ENCODE measurements at places on chromosomes 1 and 21.

GRCh38 chr1:114164840-114165543, 11.3 kb upstream of the SYT6 start:
- DNase-seq = no peak

GRCh38 chr21:41961282-41961701, 7.5 kb upstream of the C2CD2 start:
- no peak for DNase-seq

- peak; percentile 29 for DNase-seq
Observed at GRCh38 chr1:20290624-20291597, at the start of gene VWA5B1. TSS of gene VWA5B1 (plus strand) at chr1:20290875. CDS start at chr1:20310602, 19,727 bp downstream.

DNA sequence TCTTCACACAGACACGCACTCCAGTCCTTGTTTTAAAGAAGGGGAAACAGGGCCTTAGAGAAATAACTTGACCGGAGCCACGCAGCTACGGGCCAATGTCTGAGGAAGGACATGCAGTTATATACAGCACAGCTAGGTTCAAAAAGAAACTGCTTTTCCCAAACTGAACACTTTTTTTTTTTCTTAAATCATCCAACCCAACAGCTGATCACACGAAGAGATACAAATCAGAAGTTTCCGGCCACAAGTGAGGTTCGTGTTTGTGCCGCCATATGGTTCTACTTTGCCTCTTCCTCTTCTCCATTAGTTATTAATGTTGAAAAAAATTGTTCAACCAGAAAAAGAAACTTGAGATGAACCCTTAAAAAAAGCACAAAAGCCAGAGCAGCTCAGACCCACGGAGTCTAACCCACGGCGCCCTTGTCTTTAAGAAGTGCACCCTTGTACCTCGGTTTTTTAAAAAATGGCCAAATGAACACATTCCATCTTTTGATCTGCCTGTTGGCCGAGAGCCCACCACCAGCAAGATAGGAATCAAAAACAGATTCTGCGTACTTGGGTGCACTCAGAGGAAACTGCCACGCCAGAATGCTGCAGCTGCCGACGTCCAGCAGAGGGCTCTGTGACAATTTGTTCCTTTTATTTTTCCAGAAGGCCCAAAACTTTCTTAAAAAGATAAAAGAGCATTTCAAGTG, 78.9 kb downstream of the SLC66A1 start:
- DNase-seq = peak; percentile 71

GRCh38 chr21:33028773-33029384, 3.1 kb downstream of the OLIG2 start:
- no peak for DNase-seq

DNA sequence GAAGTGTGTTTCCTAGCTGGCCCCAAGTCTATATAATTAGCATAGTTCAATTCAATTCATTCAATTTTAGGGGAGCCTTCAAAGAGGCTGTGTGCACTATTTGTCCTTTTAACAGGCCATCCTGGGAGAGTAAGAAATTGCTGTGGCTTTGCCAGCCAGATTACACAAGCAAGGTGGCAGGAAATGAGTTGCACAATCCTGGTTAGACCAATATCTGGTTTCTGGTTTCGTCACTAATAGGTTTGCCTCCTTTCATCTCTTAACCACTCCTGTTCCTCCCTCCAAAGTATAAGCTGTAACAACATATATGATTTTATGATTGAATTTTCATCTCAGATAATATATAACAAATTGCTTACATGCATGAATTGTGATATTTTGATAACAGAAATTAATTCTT, 84.1 kb upstream of the NEGR1 start:
- no peak for DNase-seq

- peak; percentile 80 for DNase-seq
Observed at GRCh38 chr1:27598295-27598687, 5.7 kb downstream of the AHDC1 start.

DNA sequence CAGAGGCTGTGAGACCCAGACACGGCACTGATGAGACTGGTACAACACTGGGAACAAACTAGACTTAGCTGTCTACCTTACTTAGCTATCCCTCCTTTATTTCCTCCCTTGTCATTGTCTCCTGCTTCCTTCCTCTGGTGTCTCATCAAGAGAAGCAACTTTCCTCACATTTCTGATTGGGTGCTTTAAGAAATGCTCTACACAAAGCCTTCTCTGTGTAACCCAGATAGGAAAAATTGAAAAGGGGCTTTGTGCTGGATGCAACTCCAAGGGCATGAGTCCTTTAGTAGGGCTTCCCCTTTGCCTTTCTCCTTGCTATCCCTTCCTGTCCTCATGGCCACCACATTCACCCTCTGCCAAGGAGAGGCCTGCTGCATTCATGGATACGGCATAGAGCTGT, 274.5 kb downstream of the VAV3 start:
- no peak for DNase-seq

- DNase-seq = no peak
Observed at GRCh38 chr1:215842905-215843304, 275.8 kb downstream of the KCTD3 start.

- DNase-seq = peak; percentile 88
Observed at GRCh38 chr1:209850342-209850979, 22.7 kb downstream of the UTP25 start.

DNA sequence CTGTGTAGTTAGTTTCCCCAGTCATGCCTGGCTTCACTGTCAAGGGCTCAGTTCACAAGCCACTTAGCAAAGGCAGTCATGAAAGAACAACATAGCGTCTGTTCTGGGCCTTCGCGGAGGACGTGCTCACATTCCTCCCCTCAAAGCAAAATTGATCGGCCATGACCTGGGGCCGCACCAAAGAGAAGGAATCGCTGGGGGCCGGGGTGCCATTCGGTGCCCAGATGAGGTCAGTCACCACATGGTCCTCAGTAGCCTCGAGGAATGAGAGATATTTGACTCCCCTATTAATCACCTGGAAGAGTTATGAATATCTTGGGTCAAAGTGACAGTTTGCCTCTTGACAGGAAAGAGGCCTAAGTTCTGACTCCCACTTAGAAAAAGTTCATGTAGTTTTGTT, 251.1 kb upstream of the JUN start:
- no peak for DNase-seq

DNA sequence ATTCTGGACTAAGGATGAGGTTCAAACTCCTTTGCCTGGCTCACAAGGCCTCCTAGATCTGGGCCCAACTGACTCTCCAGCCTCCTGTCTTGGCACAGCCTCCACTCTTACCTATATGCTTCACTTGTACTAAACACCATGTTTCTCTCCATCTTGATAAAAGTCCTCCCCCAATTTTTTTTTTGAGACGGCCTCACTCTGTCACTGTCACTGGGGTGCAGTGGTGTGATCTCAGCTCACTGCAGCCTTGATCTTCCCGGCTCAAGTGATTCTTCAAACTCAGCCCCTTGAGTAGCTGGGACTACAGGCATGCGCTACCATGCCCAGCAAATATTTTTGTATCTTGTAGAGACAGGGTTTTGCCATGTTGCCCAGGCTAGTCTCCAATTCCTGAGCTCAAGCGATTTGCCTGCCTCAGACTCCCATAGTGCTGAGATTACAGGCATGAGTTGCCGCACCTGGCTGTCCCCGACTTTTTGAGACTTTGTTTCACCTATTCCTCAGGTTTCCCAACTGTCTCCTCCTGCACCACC, 39.7 kb downstream of the CD34 start:
- DNase-seq = no peak

DNA sequence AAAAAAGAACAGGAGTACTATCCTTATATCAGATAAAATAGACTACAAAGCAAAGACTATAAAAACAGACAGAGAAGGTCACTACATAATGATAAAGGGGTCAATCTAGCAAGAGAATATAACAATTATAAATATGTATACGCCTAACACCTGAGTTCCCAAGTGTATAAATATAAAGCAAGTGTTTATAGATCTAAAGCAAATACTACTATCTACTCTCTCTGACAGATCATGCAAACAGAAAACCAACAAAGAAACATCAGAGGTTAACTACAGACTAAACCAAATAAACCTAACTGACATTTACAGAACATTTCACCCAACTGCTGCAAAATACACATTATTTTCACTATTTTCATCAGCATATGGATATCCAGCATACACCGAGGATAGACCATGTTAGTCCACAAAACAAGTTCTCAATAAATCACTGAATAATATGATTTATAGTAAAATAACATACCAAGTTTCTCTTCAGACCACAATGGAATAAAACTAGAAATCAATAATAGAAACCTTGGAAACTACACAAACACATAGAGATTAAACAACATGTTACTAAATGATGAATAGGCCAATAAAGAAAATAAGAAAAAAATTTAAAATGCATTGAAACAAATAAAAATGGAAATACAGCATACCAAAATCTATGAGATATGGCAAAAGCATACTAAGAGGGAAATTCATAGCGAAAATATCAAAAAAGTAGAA, 22.7 kb downstream of the UCHL5 start:
- no peak for DNase-seq

- DNase-seq = no peak
Observed at GRCh38 chr1:64121766-64122385, 81.5 kb upstream of the UBE2U start.

- DNase-seq = no peak
Observed at GRCh38 chr1:30881319-30882181, 27.0 kb downstream of the SDC3 start.

DNA sequence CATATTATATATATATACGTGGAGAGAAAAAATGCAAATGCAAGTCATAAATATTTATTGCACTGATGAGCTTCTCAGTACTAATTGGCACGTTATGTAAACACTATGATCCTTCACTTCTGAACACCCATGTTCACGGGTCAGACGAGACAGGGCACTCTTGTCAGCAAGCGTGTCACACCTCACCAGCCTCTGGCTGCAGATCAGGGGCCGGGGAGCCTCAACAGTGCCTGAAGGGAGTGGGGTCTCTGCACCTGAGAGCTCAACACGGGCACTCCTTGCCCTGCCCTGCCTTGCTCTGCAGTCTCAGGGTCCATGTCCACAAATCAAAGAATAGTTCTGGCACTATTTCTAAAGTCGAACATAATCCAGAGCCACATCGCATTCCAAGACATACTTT, 409 bp upstream of the HIVEP3 start:
- no peak for DNase-seq

DNA sequence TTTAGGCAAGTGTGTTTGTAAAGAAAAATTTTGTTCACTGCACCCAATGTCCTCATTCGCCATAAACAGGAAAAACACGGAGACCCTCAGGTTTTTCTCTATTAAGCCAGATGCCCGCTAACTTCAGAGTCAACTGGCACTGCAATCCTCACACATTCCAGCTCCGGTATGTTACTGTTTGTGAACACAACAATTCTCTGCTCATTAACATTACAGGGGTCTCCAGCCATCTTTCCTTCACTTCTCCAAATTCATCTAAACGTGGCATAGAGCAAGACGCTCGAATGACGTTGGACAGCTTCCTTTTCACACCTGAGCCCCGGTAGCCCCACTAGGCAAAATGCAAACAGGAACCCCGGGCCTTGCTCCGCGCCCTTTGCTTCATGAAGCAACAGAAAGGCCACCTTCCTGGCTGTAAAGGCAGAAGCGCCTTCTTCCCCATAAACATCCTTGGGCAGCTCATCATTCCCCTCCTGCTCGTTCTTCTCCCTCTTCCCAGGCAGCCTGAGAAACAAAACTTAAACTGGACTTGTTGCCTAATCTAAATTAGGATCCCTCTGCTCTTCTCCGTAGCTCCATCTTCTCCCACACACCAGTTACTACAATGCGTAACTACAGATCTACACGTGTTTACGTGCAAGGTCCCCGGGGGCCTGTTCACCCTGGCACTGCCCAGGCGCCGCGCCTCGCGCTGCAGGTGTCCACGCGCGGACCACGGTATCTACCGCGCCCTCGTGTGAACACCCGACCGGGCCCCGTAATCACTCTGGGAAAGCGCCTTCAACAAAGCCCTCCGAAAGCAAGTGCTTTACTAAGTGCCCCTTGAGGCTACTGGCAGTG, 1.2 kb downstream of the LBR start:
- DNase-seq = peak; percentile 74

- no peak for DNase-seq
Observed at GRCh38 chr1:16013220-16013907, 4.5 kb downstream of the HSPB7 start.

- no peak for DNase-seq
Observed at GRCh38 chr1:198686069-198686728, 47.4 kb downstream of the PTPRC start.

- no peak for DNase-seq
Observed at GRCh38 chr1:24403806-24404205, 9.8 kb downstream of the STPG1 start.

DNA sequence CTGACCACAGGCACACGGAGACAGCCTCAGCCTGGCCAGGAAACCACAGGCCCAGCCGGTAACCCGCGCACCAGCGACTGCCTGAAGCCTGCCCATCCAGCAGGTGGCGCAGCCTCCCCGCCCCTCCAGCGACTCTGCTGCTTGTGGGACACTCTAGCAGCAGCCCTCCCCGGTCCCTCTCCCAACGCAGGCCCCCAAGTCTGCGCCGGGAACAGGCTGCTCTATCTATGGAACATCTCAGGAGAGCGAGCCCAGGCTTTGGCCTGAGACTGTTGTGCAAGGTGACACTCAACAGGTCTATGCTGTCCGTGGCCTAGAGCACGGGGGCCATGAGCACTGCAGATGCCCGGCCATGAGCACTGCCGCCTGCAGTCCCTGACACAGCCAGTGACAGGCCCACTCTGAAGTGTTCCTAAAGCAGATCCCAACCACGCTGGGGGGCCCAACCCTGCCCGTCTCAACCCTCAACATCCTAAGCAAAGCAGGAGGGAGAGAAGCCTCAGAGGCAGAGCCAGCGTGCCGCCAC, 28.4 kb downstream of the WDR4 start:
- peak; percentile 77 for DNase-seq

- DNase-seq = no peak
Observed at GRCh38 chr1:231896806-231897205, 270.2 kb downstream of the DISC1 start.

GRCh38 chr21:22154579-22155274, 1156.5 kb downstream of the NCAM2 start:
- no peak for DNase-seq

DNA sequence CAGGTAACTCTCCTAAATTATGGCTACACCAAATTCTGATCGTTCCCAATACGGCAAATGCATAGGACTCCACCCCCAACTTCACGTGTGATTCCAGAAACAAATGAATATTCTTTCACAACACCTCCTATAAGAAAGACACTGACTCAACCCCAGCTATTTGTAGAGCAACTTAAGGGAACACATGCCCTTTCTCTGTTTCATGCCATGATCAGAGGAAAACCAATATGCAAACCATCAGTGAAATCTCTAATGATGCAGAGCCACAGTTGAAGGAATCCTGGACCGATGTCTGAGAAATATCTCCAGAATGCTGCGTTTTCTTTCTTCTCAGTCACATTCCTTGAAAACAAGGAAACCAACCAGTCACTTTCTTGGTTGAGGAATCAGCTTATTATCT, 164.2 kb upstream of the PTBP2 start:
- no peak for DNase-seq

DNA sequence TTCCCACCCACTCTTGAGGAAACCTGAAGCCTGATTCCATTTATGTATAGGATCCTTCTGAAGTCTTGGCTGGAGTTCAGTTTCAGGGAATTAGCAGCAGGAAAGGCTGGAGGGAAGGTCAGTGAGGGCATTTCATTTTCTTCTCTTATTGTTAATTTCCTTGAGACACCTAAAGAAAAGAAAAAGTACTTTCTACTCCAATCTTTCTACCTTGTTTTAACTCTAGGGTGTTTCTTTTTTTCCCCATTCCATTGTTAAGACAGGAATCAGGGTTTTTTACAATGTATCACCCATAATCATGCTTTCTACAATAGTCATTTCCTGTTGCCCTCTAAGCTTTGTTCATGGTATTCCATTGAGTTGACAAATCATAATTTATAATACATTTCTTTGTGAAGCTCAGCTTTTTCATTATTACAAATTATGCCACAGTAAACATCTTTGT, 27.4 kb downstream of the SNRPE start:
- no peak for DNase-seq
